Left renal pelvis (tissue), 4 donors: ENCODE measurements at places on chromosomes 4 and X. TPM values are rescaled to one million over a fixed set of nuclear protein-coding genes. Genes with fewer than 3 reads are reported as not detected.

GRCh38 chrX:41594634-41595033, 94.1 kb upstream of the GPR34 start:
- DNase-seq, result no peak

GRCh38 chr4:77734928-77735327, 84.2 kb downstream of the CNOT6L start:
- no peak for DNase-seq

DNA sequence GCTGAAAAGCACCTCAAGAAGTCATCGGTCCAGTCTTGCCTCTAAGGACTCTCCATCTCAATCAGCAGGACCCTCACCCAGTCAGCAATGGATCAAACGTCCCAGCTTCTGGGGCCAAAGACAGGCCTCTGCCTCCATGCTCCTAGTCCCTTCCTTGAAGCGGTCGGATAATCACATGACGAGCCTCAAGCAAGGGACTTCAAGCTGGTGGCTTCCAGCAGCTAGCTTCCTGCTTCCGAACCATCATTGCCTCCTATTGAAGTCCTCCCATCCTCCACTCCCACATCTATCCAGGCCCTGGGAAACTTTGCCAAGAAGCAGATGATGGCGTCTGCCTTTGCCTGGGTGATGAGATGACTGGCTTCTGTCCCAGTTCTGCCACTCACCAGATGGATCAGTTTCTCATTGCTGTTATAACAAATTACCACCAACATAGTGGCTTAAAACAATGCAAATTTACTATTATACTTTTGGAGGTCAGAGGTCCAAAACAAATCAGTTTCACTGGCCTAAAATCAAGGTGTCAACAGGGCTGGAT, 135.2 kb upstream of the MAMLD1 start:
- no peak for DNase-seq

- no peak for DNase-seq
Observed at GRCh38 chrX:19852014-19853005, 35.1 kb downstream of the SH3KBP1 start.

DNA sequence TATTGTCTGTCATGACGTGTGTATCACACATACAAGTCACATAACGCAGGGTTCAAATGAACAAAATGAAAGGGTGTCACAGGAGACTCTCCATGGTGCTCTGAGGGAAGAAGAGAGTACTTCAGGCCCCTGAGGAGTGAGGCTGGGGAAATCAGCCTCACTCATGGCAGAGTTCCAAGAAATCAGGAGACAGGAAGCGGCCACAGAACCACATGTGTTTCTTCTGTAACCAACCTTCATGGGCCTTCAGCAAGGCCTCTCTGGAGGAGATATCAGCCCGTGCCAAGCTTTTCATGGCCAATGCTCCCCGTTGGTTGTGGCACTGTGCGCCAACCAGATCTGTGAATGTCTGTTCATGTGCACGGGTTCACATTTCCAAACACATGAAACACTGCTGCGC, 76.0 kb downstream of the NAT8L start:
- DNase-seq, result peak; percentile 0

Gene LNX1
- polyA plus RNA-seq, result 4.4 TPM
